ENCODE measurements at places on chromosomes 2 and 18. TPM values are rescaled to one million over a fixed set of nuclear protein-coding genes. Genes with fewer than 3 reads are reported as not detected.

Gene POTEJ
- not detected for total RNA-seq

Gene METTL8
- total RNA-seq, result 44.0 TPM

Gene ITPRIPL1
- 0.89 TPM for total RNA-seq

Gene STON1
- total RNA-seq, result 263 TPM

Gene PLA2R1
- total RNA-seq, result 15.0 TPM
